Urinary bladder (tissue), 4 donors: ENCODE measurements at places on chromosomes 2 and 18. TPM values are rescaled to one million over a fixed set of nuclear protein-coding genes. Genes with fewer than 3 reads are reported as not detected.

DNA sequence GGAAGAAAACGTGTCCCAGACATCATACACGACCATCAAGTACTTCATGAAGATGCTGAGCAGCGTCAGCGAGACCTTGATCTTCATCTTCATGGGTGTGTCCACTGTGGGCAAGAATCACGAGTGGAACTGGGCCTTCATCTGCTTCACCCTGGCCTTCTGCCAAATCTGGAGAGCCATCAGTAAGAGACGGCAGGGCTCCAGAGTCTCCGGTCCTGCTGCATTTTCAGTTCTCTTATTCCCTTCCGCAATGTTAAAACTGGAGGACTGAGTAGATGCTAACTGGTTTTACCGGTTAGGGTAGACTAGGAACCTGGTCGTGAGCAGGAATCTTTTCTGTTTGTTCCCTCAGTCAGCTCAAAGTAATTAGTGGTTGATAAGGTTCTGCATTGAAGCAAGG, 32.3 kb downstream of the SLC9A4 start:
- DNase-seq: peak; percentile 69

GRCh38 chr2:11012131-11012693, 100.5 kb downstream of the KCNF1 start:
- no peak for DNase-seq

GRCh38 chr2:27844821-27845255, 45.3 kb downstream of the RBKS start:
- DNase-seq: no peak

- no peak for DNase-seq
Observed at GRCh38 chr18:10070561-10071000, 156.8 kb downstream of the VAPA start.

DNA sequence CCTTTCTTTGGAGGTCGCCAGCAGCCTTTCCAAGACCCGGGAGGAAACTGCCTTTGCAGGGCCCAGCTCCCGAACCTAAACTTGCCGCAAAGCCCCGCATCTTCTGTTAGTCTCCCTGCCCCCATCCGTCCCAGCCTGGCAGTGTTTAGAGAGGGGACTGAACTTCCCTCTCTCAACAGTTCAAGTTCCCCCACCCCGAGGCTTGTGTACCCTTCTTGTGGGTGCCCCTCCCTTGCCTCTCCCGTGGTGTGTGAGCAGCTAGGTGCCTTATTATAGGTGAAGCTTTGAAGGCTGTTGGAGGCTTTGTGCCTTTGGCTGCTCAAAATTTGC, 1.4 kb downstream of the LBH start:
- no peak for DNase-seq

GRCh38 chr2:166900700-166901099, 12.4 kb downstream of the XIRP2 start:
- no peak for DNase-seq

DNA sequence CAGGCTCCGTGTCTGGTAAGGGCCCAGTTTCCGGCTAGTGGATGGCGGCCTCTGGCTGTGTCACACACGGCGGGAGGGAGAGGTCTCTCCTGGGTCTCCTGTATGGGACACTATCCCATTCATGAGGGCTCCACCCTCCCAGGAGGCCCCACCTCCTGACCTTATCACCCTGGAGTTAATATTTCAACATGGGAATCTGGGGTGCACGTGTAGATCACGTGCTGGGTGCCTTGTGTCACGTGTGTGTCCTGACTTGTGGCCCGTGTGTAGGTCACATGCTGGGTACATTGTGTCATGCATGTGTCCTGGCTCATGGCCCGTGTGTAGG, 9.9 kb downstream of the NEU4 start:
- DNase-seq: no peak

DNA sequence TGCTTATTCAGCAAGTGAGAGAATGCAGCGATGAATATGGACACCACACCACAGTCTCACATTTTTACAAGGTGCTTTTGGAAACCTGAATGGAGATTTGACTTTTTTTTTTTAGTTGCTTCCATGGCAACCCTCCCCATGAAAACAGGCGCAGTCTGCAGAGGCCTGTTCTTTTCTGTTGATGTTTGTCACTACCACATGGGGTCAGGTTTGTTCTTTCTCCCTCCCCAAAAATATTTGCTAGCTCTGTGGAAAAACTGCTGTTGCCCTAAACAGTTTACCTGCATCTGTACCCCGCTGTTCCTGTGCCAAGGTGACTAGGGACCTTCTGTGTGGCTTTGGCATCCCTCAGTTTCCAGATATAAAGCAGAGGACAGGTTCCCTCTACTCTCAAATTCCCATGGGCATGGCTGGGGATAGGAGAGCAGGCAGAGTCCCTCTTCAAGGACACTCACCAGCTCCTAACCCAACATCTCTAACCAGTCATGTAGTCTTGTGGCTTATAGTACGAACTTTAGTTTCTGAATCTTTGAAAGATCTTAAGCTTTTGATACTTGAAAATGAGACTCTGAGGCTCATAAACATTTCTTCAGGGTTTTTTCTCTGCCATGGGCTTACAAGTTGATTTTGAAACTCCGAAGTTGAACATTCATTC, 14.7 kb upstream of the MAPRE2 start:
- no peak for DNase-seq

- no peak for DNase-seq
Observed at GRCh38 chr2:224933431-224933830, 108.8 kb downstream of the DOCK10 start.

DNA sequence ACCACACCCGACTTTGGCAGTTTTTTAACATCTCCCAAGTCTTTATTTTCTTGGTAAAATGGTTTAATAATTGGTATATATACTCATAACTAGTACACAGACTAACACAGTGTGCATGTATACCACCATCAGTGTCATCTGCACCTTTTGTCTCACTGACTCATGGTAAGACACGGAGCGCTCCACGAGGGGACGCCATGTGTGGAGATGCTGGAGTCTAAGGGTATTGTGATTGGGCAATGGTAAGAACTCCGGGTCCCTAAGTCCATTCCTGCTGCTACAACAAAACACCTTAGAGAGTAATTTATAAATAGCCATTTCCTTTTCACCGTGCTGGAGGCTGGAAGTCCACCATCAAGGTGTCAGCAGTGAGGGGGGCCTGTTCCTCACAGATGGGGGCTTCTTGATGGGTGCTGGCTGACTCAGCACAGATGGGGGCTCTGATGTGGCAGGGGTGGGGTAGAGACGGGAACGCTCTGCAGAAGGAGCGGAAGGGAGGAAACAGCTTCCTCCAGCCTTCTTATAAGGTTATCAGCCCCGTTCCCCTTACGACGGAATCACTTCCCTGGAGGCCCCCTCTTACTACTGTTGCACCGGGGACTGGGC, 42.0 kb upstream of the EDAR start:
- DNase-seq: no peak

DNA sequence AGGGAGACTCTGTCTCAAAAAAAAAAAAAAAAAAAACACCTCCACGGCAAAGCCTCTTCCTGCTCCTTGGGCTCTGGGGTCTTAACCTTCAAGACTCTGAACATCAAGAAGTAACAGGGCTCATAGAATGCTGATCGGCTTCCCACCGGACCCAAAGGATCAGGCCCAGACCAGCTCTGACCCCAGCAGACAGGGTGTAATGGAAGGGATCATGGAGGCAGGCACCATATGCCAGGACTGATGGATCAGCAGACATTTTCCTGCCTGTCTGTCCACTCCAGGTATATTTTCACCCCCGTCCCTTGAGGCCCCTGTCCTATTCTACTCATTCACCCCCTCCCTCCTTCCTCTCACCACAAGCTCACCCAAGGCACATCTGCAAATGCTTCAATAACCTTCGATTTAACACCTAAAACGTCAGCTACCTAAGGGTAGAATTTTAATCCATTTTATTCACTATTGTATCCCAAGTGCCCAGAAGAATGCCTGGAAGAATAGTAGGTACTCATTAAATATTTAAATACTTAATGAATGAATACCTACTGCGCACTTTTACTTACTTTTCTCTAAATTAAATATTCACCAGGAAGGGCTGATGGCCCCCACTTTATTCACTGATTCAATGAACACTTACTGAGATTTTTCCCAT, 4.6 kb upstream of the SPEG start:
- DNase-seq: no peak

DNA sequence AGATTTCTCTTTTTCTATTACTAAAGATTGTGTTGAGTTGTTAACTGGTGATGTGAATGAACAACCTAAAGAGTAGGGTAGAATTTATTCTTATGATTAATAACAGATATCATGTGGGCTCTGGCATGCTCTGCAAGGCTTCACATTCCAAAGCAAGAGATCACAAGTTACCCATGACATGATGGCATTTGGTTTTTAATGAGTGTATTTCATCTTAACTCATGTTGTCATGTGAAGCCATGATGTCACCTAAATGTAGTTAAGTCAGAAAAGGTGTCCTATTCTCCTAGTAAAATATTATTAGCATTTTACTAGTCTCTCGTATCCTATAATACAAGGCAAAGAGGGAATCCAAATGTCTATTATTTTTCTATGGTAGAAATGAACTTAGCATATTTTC, 678.0 kb downstream of the ARHGAP15 start:
- DNase-seq: no peak

DNA sequence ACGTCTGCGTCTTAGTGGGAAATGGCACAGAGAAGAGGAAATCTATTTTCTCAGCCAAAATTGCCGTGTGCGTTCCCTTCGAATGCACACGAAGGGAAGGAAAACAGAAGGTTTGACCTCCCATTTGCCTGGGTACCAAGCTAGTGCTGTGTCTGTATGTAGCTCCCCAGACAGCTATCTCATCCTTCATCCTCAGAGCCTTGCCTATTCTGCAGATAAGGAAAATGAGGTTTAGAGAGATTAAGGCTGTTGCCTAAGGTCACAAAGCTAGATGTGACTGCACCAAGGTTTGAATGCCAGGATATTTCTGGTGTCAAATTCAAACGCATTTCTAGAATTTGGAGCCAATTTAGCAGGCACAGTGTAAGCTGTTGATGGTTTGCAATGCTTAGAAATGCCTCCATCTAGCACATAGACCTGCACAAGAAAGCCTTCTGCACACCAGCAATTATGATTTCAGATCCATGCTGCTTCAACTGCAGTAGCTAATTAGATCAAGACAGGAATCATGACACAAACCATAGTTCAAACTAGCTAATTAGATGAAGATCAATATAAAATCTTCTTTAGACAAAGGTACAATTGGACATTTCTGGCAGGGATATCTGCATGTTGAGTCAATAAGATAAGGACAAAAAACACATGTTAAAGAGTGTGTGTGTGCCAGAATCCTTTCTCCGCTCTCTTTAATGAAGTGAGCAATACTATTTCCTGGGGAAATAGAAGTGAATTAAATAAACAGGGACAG, 115.1 kb downstream of the CMPK2 start:
- DNase-seq: no peak

DNA sequence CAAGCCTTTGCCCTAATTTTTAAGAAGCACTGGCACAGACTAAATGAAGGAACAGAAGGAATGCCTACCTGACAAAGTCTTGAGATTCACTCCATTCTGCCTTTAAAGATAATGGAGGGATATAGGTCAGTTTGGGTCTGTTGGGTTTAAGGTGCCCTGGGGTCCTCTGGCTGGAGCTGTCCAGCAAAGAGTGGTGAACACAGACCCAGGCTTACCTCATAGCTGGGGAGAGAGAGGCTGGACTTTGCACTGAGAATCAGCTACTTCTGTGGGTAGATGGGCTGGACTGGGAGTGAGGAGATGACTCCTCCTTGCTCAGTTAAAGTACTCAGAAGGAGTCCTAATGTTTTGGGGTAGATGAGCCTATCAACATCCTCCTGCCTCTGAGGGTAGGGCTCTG, 64.4 kb upstream of the CXCR4 start:
- no peak for DNase-seq

- DNase-seq: no peak
Observed at GRCh38 chr2:165002638-165003037, 47.3 kb upstream of the SLC38A11 start.

DNA sequence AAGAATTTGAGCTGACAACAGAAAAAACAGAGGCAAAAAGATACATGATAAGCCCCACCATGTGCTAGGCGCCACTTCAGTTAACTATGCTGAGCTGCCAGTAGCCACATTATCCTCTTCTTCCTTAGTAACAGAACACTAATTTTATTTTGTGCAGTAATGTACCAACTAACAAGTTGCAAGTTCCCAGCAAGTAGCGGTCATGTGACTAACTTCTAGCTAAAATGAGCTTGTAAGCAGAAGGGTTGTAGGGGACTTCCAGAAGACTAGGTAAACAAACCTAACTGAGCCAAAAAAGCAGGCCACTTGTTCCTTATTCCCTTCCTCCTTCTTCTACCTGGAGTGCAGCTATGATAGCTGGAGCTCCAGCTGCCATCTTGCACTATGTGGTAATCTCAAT, 75.5 kb downstream of the DTNB start:
- no peak for DNase-seq

GRCh38 chr18:31010601-31011000, 31.9 kb downstream of the DSC3 start:
- no peak for DNase-seq

GRCh38 chr2:162825578-162825977, 13.0 kb downstream of the KCNH7 start:
- DNase-seq: no peak

DNA sequence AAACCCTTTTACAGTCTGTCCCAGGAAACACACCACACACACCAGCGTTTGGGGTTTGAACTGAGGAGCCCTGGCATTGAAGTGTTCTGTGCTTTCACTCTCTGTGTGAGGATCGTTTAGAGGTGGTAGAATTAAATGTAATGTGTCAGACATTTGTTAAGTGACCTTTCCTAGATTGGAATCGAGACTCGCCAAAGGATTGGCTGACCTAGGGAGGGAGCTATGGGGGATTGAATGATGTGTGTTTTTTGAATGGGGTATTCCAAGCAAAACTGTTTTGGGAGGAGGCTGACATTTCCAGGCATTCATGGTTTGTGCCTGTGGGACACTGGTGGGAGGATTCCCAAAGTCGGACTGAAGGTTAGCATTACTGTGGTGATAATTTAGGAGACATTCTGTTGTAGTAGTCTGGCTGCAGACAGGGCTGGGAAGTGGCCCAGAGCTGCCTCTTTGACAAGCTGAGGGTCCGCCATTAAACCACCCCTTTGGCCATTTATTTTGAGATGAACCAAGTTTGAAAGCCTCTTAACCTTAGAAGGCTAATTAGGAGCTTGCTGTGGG, 1.7 kb downstream of the MYO1B start:
- no peak for DNase-seq

- no peak for DNase-seq
Observed at GRCh38 chr18:46220116-46220515, 115.9 kb downstream of the HAUS1 start.

DNA sequence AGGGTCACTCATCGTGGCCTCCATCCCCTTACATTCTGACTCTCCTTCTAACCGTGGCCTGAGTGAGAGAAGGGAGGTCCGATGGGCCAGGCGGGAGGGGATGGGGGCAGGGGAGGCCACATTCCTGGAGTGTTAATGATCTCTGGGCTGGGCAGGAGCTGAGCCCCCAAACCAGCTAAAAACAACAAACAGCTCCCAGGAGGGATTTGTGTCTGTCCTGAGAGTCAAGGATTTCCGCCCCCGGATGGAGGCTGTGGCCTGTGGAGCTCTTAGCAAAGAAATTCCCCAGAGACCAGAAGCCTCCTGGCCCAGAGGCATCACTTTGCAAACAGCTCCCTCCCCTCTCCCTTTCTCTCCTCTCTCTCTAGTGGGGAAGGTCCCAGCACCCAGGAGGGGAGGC, 23.5 kb downstream of the EMX1 start:
- DNase-seq: no peak

GRCh38 chr2:30410217-30410616, 36.8 kb upstream of the LCLAT1 start:
- DNase-seq: no peak

The LAMA1 gene
- 2.9 TPM for total RNA-seq

The MARCHF4 gene
- total RNA-seq: 0.05 TPM

The ACADL gene
- total RNA-seq: 4.9 TPM

The NOSTRIN gene
- total RNA-seq: 30.9 TPM

The POTEI gene
- total RNA-seq: 0.05 TPM

The DYTN gene
- total RNA-seq: not detected
